Progenitor cell of endocrine pancreas (in vitro differentiated cells): ENCODE measurements at places on chromosomes 6 and 20.
A peak's percentile ranks its signal among the peaks of the same experiment; 100 is the strongest.

DNA sequence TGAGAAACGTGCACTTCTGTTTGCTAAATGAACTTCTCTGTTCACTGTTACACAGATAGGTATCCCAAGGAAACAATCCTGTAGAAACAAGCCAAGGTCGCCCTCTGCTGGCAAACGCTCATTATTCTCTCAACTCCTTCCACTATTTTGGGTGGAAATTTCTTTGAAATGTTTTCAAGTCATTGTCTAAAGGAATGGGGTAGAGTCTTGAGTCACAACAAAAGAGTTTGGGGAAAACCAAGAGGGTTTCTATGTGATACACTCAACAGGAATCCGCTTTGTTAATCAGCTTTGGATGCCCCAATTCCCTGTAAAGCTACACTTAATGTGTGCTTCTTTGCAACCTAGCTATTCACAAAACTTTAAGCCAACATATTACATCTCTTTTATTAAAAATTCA, 4.6 kb upstream of the RAE1 start:
- DNase-seq: peak; percentile 51

GRCh38 chr6:10393544-10394225, 21.2 kb downstream of the TFAP2A start:
- DNase-seq: no peak

DNA sequence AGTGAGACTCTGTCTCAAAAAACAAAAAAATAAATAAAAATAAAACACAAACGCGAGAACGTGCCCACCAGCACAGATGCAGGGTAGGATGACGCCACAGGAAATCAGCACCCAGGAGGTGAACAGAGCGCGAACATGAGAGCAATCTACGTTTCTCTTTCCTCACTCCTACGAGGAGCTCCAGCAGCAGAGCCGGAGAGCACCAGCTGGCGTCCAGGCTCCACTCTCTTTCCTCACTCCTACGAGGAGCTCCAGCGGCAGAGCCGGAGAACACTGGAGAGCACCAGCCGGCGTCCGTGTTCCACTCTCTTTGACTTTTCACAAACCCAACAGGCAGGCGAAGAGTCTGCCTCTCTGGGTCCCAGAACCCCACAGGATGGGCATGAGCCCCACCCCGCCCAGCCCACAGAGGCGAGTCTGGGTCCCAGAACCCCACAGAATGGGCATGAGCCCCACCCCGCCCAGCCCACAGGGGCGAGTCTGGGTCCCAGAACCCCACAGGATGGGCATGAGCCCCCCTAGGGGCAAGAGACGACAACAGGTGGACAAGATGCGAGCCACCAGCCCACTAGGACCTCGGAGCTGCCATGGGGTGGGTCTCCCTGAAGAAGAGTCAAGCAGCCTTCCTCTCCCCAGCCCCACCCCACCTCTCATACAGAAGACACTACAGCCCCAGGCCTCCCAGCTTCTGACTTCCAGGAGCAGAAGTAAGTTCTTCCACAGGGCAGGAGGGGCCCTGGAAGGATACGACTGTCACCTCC, 20.2 kb downstream of the ZBTB46 start:
- no peak for DNase-seq

GRCh38 chr6:45254253-45254652, 73.9 kb upstream of the RUNX2 start:
- DNase-seq: no peak

GRCh38 chr6:159800141-159800865, at the start of gene PNLDC1:
Gene PNLDC1 (plus strand): TSS chr6:159800276. CDS start chr6:159800308, 32 bp downstream.
- no peak for DNase-seq

GRCh38 chr6:134240665-134241431, 77.1 kb downstream of the SGK1 start:
- no peak for DNase-seq

DNA sequence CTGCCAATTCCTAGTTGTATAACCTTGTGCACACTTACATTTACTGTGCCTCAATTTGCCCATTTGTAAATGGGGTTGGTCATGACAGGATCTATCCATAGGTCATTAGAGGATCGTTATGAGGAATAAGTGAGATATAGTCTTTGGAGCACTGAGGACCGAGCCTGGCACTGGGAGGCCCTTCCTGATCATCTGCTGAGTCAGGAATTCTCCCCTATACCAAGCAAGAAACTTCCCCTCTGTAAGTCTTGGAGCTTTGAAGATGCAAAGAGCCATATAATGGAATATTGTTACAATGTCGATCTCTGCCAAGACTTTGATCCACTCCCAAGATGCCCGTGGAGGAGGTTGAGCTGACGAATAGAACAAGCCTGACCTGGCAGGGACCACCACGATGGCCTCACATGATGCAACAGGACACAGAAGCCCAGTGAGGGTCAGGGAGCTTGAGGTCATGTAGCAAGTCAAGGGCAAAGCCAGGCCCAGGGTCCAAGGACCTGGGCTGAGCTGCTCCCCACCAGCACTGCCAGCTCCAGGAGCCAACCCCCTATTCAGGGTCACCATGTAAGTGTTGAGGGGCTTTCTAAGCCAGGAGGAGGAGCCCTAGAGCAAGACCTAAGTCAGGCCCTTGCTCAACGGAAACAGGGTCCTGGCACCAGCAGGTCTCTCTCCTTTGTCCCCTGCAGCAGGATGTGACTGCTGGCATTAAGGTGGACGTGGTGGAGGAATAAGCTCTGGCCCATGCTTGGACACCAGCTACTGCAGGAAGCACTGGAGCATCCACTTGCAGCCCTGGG, 16.7 kb downstream of the PDRG1 start:
- no peak for DNase-seq

DNA sequence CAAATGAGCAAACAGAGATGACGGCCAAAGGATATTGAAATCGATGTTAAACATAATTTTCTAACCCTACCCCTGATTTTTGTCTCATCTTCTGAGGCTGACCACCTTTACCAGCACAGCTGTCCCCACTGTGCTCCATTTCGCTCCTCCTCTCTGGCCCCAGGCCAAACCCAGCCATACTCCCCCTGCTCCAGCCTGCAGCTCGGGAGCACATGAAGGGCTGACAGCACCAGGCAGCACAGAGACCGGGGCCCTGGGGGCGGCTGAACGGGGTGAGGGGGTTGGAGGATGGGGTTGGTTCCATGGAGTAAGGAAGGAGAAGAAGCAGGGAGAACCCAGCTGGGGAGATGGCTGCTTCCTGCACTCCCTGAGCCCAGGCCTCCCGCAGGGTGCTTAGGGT, 3.2 kb upstream of the NCR2 start:
- no peak for DNase-seq

- no peak for DNase-seq
These were observed 19.6 kb downstream of the WFDC2 start for GRCh38 chr20:45489083-45489531.

DNA sequence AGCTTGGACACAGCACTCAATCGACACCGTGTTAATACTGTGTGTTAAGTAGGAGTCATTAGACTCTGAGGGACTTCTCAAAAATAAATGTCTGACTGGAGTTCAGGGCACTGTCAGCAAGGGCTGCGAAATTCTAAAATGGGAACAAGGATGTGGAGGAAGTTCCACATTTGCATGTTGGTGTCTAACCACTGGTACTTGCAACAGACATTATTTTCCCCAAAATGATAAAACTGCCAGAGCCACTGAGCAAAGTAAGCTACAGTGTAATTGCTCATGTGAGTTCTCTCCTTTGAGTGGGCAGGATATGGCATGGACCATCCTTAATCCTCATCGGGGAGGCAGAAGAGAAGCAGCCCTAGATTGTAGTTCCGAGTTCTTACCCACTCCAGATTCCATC, 215.9 kb downstream of the SLC24A3 start:
- DNase-seq: no peak

GRCh38 chr6:167690931-167691330, 135.8 kb upstream of the AFDN start:
- no peak for DNase-seq

GRCh38 chr20:25087186-25087929, 5.4 kb upstream of the VSX1 start:
- no peak for DNase-seq

DNA sequence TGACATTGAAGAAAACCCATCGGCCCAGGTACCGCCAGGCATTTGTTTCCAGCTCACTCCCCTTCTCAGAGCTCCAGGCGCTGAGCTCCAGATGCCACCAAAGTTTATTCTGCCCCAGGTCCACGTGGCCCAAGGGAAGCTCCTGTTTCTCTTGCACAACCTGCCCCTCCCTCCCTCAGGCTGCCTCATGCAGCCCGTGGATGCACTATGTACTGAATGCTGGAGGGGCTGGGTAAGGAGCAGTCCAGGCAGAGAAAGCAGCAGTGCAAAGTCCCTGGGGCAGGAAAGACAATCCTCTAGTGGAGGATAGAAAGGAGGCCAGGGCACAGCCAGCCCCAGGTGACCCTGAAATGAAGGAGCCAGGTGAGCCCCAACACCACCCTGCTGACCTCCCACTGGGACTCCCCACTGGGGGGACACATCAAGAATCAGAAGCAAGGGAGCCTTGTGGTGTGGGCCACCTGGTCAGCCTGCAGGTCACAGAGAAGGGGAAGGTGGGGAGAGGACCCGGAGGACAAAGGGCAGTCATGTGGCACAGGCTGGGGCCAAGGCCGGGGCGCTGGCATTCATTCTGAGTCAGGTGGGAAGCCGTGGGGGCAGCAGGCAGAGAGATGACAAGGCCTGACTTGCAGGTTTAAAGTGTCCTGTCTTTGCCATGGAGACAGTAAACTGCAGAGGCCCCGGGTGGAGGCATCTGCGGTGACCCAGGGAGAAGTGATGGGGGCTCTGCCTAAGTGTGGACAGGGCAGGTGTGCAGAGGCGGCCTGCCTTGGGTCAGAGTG, 230.1 kb downstream of the PREX1 start:
- DNase-seq: no peak

- no peak for DNase-seq
These were observed 164.3 kb upstream of the RREB1 start for GRCh38 chr6:6943421-6943820.

- DNase-seq: peak; percentile 97
These were observed at the start of gene EFHC1 for GRCh38 chr6:52419809-52420667. Gene EFHC1 (plus strand): TSS chr6:52420342. CDS start chr6:52420411, 69 bp downstream.

DNA sequence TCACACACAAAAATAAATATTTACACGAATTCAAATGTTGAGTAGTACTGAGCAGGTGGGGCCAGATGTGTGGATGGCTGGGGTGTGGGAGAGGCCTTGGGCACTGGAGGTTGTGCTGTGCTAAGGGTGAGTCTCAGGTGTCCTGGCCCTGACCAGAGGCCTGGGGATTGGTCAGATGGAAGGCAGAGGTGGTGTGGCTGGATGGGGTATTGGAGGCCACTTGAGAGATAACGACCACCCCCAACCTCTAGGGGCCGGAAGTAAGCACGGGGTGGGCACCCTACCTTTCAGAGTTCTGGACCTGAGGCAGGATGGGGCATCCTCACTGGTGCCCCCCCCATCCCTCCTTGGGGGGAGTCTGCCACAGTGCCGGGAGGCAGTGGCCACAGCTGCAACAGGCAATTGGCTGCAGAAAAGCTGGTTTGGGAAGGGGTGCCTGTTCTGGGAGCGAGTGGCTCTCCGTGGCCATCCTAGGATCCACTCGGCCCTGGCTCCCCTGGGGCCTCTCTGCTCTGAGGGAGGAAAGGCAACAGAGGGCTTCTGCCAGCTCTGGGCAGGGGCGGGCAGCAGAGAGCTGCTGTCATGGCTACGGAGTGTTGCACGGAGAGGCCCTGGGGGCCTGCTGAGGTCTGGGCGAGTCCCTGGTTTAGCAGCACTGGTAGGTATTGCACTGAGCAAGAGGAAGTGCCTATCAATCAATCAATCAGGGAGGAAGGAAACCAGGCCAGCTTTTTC, 87.6 kb downstream of the ASXL1 start:
- DNase-seq: no peak

- no peak for DNase-seq
These were observed 488.0 kb downstream of the BCKDHB start for GRCh38 chr6:80594461-80594860.

DNA sequence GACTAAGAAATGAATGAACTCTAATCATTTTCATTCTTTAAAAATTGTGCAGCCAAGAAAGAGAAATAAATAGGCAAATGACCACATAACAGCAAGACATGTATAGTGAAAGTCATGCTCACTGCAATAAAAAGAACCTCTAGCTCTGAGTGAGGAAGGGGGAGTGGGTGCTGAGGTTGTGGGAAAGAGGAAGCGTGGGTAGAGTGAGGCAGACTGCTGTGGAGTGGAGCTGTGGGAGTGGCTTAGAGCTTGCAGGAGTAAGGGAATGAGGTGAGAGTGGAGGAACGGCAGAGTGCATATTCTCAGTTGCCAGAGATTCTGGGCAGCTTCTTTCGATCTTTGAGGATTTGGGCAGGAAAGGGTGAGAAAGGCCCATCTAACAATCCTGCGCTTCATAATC, 10.4 kb downstream of the DEFB129 start:
- no peak for DNase-seq

GRCh38 chr20:1875762-1876161, 19.4 kb upstream of the SIRPA start:
- no peak for DNase-seq

DNA sequence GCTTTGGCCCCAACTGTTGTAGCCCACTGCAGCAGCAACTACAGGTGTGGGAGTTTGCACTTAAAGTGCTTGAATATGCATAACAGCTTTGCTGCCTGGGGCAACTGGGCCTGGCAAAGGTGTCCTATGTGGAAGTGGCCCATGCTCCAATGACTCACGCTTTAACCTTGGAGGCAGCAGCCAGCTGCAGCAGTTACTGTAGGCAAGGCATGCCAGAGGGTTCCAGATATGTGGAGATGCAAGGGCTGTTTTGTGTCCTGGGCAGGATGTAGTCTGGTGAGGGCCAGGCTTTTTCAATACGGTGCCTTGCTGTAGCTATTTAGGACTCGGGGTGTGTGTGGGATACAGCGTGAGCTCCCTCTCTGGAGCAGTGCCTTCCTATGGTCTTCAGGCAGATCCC, 150.3 kb downstream of the NKAIN2 start:
- DNase-seq: no peak

DNA sequence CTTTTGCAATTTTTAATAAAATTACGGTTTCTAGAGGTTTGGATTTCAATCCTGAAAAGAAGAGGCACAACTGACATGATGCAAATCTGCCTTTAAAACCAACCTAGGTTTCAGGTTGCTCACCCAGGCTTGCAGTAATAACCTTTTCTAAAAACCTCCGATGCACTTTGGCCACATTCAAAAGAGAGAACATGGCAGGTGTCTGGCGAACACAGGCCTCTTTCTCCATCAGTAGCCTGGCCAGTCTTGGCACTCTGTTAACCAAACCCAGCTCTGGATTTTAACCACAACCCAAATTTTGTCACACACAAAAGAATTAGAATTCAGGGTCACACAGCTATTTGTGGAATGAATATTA, 55.8 kb upstream of the MAFB start:
- DNase-seq: no peak

- no peak for DNase-seq
These were observed 12.1 kb upstream of the THEMIS start for GRCh38 chr6:127912914-127913313.

DNA sequence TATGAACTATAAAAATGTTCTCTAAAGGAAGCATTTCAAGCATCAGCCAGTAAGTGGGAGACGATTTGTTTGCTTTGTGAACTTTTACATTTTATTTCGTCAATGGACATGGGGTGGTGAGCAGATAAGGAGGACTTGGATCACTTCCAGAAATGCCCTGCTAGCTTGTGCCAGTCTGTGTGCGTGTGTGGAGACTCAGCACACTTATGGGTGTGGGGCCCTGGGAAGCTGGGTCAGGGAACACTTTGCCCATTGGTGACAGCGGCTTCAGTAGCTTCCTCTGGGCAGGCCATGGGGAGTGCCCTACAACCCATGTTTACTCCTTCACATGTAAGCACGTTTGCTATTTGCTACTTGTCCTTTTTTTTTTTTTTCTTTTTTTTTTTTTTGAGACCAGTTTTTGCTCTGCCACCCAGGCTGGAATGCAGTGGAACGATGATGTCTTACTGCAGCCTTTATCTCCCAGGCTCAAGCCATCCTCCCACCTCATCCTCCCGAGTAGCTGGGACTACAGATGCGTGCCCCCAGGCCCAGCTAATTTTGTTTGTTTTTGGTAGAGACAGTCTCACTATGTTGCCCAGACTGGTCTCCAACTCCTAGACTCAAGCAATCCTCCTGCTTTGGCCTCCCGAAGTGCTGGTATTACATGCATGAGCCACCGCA, 24.2 kb downstream of the PRDM1 start:
- no peak for DNase-seq
